Suprapubic skin (tissue), 4 donors: ENCODE measurements at places on chromosomes 1 and 21.

DNA sequence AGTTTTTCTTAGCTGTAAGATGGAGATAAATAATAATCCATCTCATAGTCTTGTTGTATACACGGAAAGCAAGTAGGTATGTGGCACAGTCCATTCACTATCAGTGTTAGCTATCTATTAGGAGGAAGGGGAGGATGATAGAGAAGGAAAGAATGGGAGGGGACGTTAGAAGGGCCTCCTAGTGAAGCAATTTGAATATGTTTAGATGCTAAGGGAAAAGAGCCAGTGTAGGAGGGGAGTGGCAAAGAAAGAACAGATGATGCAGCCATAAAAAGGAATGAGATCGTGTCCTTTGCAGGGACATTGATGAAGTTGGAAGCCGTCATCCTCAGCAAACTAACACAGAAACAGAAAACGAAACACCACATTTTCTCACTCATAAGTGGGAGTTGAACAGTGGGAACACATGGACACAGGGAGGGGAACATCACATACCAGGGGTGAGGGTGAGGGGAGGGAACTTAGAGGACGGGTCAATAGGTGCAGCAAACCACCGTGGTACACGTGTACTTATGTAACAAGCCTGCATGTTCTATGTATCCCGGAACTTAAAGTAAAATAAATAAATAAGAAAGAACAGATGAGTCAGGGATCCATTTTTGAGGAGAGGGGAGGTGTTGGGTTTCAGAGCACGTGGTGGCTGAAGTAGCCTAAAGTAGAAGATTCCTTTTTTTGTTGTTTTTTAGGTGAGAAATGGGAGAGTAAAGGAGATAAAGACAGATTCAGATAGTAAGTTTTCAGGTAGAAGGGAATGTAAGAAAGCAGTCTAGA, 124.1 kb downstream of the POU2F1 start:
- no peak overlapping the region for H3K4me3 ChIP-seq
- no peaks in the 10 kb centered on the region for H3K4me1 ChIP-seq
- no peak for DNase-seq

- H3K27ac ChIP-seq, result no peak overlapping the region
- H3K4me1 ChIP-seq, result no peaks in the 10 kb centered on the region
- H3K27me3 ChIP-seq, result no peaks in the 10 kb centered on the region
Observed at GRCh38 chr1:228021355-228022030, 14.7 kb downstream of the WNT3A start.

DNA sequence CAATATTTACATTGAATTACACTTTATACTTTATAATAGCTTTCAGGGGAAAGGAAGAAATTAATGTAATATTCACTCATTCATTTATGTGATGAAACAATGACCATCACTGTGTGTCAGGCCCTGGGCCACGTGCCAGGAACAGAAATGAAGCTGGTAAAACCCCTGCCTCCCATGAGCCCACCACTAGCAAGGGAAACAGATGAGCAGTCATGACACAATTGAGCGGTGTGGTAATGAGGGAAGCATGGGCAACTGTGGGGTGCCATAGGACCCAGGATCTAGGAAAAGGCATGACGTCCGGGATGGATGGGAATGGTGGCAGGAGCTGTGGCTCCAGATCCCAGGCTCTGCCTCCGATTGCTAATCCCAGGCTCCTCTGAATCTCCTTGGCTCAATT, 17.0 kb upstream of the SLC5A9 start:
- DNase-seq, result no peak
- no peaks in the 10 kb centered on the region for H3K36me3 ChIP-seq
- peak overlapping the region; percentile 62 for H3K27ac ChIP-seq
- H3K4me1 ChIP-seq, result peaks cover 43% of the 10 kb centered on the region
- no peak overlapping the region for H3K4me3 ChIP-seq

DNA sequence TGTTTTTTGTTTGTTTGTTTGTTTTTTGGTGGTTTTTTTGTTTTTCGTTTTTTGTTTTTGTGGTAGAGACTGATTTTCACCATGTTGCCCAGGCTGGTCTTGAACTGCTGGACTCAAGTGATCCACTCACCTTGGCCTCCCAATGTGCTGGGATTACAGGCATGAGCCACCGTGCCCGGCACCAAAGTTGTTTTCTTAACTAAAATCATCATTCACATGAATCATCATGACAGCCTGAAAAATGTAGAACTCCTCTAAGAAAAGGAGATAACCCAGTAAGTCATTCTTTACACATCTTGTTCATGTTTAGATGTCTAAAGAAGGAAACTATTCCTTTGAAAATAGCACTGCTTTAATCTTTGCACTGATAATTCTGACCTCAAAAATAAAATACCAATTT, 37.5 kb downstream of the DISP1 start:
- no peak overlapping the region for H3K27ac ChIP-seq
- H3K4me3 ChIP-seq, result no peak overlapping the region
- H3K27me3 ChIP-seq, result no peaks in the 10 kb centered on the region
- no peaks in the 10 kb centered on the region for H3K4me1 ChIP-seq

GRCh38 chr1:227895828-227896685, 51.7 kb downstream of the WNT9A start:
- no peak overlapping the region for H3K4me3 ChIP-seq
- H3K27me3 ChIP-seq, result no peaks in the 10 kb centered on the region

DNA sequence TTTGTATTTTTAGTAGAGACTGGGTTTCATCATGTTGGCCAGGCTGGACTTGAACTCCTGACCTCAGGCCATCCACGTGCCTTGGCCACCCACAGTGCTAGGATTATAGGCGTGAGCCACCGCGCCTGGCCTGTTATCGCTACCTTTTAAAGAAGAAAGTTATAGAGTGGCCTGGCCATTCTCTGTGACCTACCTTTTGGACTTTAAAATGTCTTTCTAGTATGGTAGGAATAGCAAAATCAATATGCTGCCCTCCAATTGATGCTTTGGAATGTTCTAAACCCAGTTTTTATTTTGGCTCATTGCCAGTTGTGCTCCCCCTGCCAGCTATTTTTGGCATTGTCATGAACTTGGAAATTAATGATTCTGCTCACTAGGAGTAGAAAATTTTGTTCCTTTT, 19.9 kb downstream of the HIPK1 start:
- DNase-seq, result no peak
- no peaks in the 10 kb centered on the region for H3K27me3 ChIP-seq
- H3K27ac ChIP-seq, result no peak overlapping the region
- H3K36me3 ChIP-seq, result peaks cover 14% of the 10 kb centered on the region

DNA sequence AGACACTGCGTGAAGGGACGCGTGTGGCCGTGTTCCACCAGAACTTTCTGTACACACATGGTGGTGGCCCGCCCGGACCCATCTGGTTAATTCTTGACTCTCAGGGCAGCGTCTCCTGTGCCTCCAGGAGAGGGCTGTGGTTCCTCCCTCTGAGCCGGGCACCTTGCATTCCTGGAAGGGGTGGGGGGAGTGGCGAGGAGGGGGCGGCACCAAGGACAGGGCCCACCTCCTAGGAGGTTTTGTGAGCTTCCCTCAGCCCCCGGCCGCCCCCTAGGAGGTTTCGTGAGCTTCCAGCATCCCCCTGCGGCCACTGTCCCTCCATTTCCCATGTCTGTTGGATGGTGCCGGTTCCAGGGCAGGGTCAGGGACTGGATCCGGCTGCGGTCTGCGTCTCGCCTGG, 28.9 kb downstream of the FAAP20 start:
- H3K27ac ChIP-seq, result no peak overlapping the region
- H3K27me3 ChIP-seq, result no peaks in the 10 kb centered on the region
- DNase-seq, result no peak
- H3K4me3 ChIP-seq, result no peak overlapping the region
- no peaks in the 10 kb centered on the region for H3K4me1 ChIP-seq

- no peak overlapping the region for H3K27ac ChIP-seq
- H3K4me3 ChIP-seq, result no peak overlapping the region
- no peak for DNase-seq
- no peaks in the 10 kb centered on the region for H3K36me3 ChIP-seq
Observed at GRCh38 chr1:36920371-36920770, 113.9 kb downstream of the GRIK3 start.

- H3K4me1 ChIP-seq, result peaks cover 11% of the 10 kb centered on the region
- DNase-seq, result no peak
- H3K4me3 ChIP-seq, result no peak overlapping the region
- no peak overlapping the region for H3K27ac ChIP-seq
Observed at GRCh38 chr1:150869683-150870082, 6.7 kb downstream of the ARNT start.

DNA sequence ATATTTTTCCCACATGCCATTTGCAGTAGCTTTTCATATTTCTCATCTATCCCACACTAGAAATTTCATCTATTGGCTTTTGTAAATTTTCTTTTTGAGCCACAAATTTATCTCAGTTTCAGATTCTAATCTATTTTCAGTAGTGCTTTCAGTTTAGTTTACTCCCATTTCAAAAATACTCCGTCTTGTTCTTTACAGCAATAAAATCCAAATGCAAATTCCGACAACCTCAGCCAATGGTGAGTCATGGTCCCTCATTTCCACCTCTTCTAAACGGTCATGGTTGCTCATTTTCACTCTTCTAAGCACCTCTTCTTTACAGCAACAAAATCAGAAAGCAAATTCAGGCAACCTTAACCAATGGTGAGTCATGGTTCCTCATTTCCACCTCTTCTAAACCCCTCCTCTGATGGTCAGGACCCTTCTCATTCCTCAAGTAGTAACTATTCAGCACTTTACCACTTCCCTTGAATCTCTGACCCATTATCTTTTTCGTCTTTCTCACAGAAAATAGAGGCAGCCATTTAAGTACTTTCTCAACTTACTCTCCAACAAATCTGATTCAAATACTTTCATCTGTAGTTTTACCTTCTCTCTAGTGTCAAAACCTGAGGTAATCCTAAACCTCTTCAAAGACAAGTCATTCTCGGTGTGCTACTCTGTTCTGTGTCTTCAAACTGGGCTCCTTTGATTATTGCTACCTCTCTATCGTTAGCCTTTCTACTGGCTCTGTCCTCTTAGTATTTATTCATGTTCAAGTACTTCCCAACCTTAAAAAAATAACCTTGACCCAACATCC, 34.4 kb downstream of the C21orf91 start:
- H3K4me3 ChIP-seq, result no peak overlapping the region
- H3K27ac ChIP-seq, result no peak overlapping the region
- H3K27me3 ChIP-seq, result no peaks in the 10 kb centered on the region
- DNase-seq, result no peak
- H3K4me1 ChIP-seq, result peaks cover 21% of the 10 kb centered on the region

GRCh38 chr1:26097696-26098095, 13.9 kb upstream of the PDIK1L start:
- H3K4me1 ChIP-seq, result peaks cover 17% of the 10 kb centered on the region
- no peaks in the 10 kb centered on the region for H3K36me3 ChIP-seq
- no peak overlapping the region for H3K27ac ChIP-seq
- H3K27me3 ChIP-seq, result no peaks in the 10 kb centered on the region
- no peak for DNase-seq

- H3K4me3 ChIP-seq, result peak overlapping the region; percentile 16
- H3K36me3 ChIP-seq, result no peaks in the 10 kb centered on the region
- H3K4me1 ChIP-seq, result peaks cover 27% of the 10 kb centered on the region
- no peaks in the 10 kb centered on the region for H3K27me3 ChIP-seq
- no peak for DNase-seq
- peak overlapping the region; percentile 60 for H3K27ac ChIP-seq
Observed at GRCh38 chr1:6868660-6869380, 83.6 kb downstream of the CAMTA1 start.

DNA sequence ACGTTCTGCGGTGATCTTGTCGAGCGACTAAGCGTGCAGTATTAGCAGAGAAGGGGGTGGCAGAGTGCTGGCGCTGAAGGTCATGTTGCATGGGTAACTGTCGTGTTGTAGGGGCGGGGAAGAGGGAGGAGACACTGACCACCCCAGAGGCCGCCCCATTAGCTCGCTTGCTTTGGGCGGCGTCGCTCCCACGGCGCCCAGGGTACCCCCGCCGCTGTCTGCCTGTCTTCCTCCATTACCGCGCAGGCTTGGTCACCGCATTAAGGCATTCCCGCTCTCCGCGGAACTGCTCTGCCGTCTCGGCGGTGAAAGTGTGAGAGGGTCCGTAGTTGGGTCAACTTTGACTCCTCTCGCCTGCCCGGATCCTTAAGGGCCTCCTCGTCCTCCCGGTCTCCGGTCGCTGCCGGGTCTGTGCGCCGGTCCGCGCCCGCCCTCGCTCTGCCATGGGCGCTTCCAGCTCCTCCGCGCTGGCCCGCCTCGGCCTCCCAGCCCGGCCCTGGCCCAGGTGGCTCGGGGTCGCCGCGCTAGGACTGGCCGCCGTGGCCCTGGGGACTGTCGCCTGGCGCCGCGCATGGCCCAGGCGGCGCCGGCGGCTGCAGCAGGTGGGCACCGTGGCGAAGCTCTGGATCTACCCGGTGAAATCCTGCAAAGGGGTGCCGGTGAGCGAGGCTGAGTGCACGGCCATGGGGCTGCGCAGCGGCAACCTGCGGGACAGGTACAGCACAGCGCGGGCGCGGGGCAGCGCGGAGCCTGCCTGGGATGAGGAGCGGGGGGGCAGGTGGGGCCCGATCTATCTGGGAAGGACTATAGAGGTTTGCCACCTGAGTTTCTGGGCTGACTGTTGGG, at the start of gene MTARC2:
TSS of gene MTARC2 (plus strand) at position 234 of the 846 bp plus-strand sequence. CDS start at position 444, 210 bp downstream.
- no peaks in the 10 kb centered on the region for H3K36me3 ChIP-seq
- H3K4me3 ChIP-seq, result peak within 1 kb of the TSS; percentile 82
- peaks cover 16% of the 10 kb centered on the region for H3K4me1 ChIP-seq
- H3K27me3 ChIP-seq, result no peaks in the 10 kb centered on the region

DNA sequence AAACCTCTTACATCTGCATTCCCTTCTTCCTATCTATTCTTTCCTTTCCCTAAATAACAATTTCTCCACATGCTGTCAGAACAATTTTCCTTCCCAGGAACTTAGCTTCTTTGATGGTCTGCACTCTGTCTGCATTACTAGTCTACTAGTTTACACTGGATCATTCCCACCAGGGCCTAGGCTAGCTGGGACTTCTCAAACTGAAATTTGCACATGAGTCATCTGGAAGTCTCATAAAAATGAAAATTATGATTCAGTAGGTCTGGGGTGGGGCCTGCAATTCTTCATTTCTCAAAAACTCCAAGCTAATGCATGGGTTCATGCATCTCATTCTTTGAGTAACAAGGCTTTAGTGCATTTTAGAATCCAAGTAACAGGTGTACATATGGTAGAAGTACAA, 74.2 kb downstream of the GABPA start:
- DNase-seq, result no peak
- H3K27ac ChIP-seq, result no peak overlapping the region
- H3K36me3 ChIP-seq, result no peaks in the 10 kb centered on the region

GRCh38 chr1:156124557-156125483, 10.3 kb downstream of the LMNA start:
- no peaks in the 10 kb centered on the region for H3K27me3 ChIP-seq
- H3K36me3 ChIP-seq, result no peaks in the 10 kb centered on the region
- H3K4me3 ChIP-seq, result peak overlapping the region; percentile 100
- H3K27ac ChIP-seq, result peak overlapping the region; percentile 100

DNA sequence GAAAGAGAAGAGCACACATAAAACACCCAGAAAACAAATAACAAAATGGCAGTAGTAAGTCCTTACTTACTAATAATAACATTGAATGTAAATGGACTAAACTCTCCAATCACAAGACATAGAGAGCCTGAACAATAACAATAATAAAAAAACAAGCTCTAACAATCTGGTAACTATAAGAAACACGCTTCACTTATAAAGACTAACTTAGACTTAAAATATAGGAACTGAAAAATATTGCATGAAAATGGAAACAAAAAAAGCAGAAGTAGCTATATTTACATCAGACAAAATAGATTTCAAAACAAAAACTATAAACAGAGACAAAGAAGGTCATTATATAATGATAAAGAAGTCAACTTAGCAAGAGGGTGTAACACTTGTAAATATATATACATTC, 83.1 kb upstream of the LYPLAL1 start:
- no peak overlapping the region for H3K27ac ChIP-seq
- H3K4me1 ChIP-seq, result no peaks in the 10 kb centered on the region
- H3K4me3 ChIP-seq, result no peak overlapping the region
- H3K27me3 ChIP-seq, result no peaks in the 10 kb centered on the region
